ENCODE measurements at places on chromosomes 7 and 10.

DNA sequence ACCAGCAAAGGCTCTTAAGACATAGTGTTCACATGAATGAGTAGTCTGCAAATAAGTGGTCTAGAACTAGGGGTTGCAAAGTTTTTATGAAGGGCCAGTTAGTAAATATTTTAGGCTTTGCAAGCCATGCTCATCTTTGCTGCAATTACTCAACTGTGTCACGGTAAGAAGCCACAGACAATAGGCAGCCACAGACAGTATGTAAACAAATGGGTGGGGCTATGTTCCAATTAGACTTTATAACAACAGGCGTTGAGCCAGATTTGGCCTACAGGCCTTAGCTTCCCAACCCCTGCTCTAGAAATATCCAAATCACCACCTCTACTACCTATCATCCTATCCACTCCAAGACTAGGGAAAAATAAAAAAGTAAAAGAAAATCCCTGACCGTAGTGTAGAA is 9.2 kb downstream of the IKZF5 start:
- no peak for DNase-seq

DNA sequence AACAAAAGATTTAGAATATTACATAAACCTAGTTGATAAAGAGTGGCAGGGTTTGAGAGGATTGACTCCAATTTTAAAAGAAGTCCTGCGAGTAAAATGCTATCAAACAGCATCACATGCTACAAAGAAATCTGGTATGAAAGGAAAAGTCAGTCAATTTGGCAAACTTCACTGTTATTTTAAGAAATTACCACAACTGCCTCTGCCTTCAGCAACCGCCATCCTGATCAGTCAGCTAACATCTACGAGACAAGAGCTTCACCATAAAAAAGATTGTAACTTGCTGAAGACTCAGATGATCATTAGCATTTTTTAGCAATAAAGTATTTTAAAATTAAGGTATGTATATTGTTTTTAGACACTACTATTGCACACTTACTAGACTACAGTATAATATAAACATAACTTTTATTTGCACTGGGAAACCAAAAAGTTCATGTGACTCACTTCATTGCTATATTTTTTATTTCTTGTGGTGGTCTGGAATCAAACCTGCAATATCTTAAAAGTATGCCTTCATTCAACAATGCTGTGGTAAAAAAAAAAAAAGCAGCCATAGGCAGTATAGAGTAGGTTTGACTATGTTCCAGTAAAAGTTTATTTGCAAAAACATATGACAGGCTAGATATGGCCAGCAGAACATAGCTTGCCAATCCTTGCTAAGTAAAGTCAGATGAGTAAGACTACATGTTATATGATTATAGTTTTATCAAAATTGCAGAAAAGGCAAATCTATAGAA is 74.4 kb downstream of the GLCCI1 start:
- peak; percentile 52 for DNase-seq

GRCh38 chr7:95955748-95956147 is 183.4 kb downstream of the DYNC1I1 start:
- DNase-seq = no peak

GRCh38 chr10:29615195-29615594 is 19.6 kb downstream of the SVIL start:
- DNase-seq = no peak

DNA sequence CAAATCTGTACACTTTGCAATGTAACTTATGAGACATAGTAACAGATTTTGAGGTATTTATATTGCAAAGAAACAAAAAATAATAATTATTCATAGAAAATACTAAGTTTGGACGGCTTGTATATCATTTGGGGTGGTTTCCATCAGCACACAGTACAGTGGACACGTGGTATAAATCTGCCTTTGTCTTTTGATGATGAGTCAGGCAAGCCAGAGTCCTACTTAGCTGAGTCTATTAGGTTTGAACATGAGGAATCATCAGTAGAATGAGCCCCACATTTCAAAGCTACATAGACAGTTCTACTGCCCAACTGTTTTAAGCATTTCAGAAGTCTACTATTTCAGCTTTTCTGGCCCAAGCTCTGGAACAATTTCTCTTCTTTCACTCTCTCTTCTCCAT is 803.2 kb downstream of the PHTF2 start:
- DNase-seq = peak; percentile 2

Measured in fibroblast of skin of right quadriceps (primary cell).